ENCODE measurements at places on chromosomes 6 and 20. TPM values are rescaled to one million over a fixed set of nuclear protein-coding genes. Genes with fewer than 3 reads are reported as not detected.

GRCh38 chr6:135901774-135902524 lies 50.4 kb downstream of the PDE7B start:
- peaks cover 28% of the 10 kb centered on the region for H3K4me1 ChIP-seq
- H3K4me3 ChIP-seq: peak overlapping the region; percentile 36
- H3K36me3 ChIP-seq: no peaks in the 10 kb centered on the region
- H3K27ac ChIP-seq: peak overlapping the region; percentile 82
- DNase-seq: peak; percentile 48

GRCh38 chr20:50202677-50203076 lies 12.0 kb downstream of the CEBPB start:
- H3K4me1 ChIP-seq: peaks cover 10% of the 10 kb centered on the region
- no peak for DNase-seq
- peaks cover 5% of the 10 kb centered on the region for H3K36me3 ChIP-seq
- H3K27me3 ChIP-seq: no peaks in the 10 kb centered on the region
- no peak overlapping the region for H3K4me3 ChIP-seq
- H3K27ac ChIP-seq: no peak overlapping the region

DNA sequence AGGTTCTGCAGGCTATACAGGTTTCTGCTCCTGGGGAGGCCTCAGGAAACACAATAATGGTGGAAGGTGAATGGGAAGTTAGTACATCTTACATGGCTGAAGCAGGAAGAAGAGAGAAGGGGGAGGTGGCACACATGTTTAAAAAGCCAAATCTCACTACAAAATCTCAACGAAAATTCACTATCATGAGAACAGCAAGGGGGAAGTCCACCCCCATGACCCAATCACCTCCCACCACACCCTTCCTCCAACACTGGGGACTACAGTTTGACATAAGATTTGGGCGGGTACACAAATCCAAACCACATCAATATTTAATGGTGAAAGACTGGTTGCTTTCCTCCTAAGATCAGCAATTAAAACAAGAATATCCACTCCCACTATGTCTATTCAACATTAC lies 13.8 kb upstream of the POLR1H start:
- peaks cover 3% of the 10 kb centered on the region for H3K36me3 ChIP-seq
- no peak overlapping the region for H3K4me3 ChIP-seq
- no peak overlapping the region for H3K27ac ChIP-seq
- peaks cover 5% of the 10 kb centered on the region for H3K4me1 ChIP-seq
- H3K27me3 ChIP-seq: no peaks in the 10 kb centered on the region

PKIG gene
- total RNA-seq: 172 TPM

TFAP2D gene
- not detected for total RNA-seq

MAPK14 gene
- total RNA-seq: 24.5 TPM

SIRPD gene
- total RNA-seq: not detected

All from left ventricle myocardium inferior (tissue), 1 donor.